ENCODE measurements at places on chromosomes 2 and 18.

- DNase-seq, result no peak
These were observed 44.0 kb downstream of the CPO start for GRCh38 chr2:206983161-206983859.

- DNase-seq, result no peak
These were observed 72.7 kb upstream of the MAP3K20 start for GRCh38 chr2:173002751-173003541.

DNA sequence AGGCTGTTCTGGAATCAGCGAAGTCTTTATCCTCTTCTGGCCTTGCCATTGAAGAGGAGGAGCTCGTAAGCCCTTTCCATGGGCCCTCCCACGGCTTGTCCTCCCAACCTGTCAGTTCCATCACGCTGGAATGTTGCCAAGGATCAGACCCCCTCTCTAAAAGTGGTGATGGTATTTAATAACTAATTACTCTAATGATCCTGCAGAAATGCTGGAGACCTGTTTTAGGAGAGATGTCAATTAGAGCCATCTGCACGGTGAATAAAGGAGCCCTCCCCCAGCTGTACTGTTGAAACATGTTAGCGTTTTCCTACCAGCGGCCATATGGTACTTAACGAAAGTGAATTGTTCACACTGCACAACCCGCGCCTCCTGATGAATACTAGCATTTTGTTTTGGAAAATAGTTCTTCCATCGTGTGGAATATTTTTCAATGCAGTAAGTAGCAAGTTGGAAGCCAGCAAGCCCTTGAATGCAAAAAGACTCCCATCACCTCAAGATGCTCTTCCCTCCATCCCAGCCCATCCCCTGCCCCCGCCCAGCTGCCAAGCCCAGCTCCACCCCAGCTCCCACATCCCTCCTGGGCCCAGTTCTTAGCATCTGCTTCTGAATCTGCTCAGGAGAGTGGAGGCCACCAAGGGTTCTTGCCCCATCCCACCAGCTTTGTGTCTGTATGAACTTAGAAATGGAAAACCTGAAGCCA lies 145.4 kb downstream of the KLHL29 start:
- DNase-seq, result no peak

- no peak for DNase-seq
These were observed 28.2 kb upstream of the MCM6 start for GRCh38 chr2:135904341-135904989.

DNA sequence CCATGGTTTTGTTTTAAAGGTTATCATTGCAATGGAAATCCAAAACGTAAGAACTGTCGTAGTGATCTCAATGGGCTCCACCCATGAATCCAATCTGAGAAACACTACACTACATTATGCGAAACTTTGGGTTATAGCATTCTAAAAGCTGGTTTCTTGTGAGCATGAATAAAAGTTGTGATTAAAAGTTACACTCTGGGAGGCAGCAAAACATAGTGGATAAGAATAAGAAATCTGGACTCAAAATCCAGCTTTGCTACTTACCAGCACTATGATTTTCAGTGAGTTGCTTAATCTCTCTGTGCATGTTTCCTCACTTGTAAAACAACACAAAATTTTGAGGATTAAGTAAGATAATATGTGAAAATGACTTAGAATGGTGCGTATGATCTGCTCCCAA lies 25.7 kb upstream of the THOC1 start:
- no peak for DNase-seq

GRCh38 chr2:65728477-65729180 lies 296.2 kb upstream of the SPRED2 start:
- DNase-seq, result no peak
